ENCODE measurements at places on chromosomes 5 and 9.

- DNase-seq = no peak
Measured at GRCh38 chr9:90827181-90827871, 25.7 kb downstream of the SYK start.

GRCh38 chr9:69834056-69834455 lies 13.4 kb downstream of the CFAP95 start:
- no peak for DNase-seq

GRCh38 chr9:81264516-81264915 lies 424.8 kb downstream of the TLE1 start:
- DNase-seq = no peak

GRCh38 chr5:149256451-149256850 lies 15.2 kb upstream of the AFAP1L1 start:
- no peak for DNase-seq

DNA sequence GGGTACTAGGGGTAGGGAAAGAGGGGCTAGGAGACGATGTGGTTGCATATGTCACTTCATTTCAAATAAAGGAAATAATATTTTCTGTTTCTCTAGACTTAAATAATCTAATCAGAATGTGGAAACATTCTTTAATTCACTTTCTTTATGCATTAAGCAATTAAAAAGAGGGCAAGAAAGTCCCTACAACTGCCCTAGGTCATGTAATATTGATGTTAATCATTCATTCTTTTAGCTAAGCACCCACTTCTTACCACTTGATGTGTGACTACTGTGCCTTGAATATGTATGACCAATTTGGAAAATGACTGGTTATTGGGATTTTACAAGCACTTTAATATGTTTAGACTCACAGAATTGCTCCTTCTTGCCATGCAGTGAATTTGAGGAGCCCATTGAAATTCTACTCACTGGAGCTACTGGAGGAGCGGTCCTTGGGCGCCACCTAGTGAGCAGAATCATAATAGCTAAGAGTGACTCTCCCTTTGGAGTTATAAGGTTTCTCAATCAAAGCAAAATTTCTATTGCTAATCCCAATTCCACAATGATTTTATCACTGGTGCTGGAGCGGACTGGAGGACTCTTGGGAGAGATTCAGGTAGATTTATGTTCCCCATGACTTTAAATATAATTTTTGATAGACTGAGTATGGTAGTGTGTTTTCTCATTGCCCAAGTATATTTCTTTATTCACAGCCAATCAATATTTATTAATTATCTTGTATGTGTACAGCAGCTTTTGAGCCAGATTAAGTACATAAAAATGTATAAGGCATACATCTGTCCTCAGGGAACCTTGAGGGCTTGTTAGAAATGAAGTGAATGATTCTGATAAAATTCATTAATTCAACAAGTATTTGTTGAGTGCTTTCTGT lies 225.1 kb downstream of the ADGRV1 start:
- DNase-seq = peak; percentile 7

- DNase-seq = no peak
Measured at GRCh38 chr5:99102073-99102697, 173.4 kb upstream of the CHD1 start.

- DNase-seq = no peak
Measured at GRCh38 chr5:77960305-77960704, 184.2 kb upstream of the TBCA start.

GRCh38 chr9:121692606-121693387 lies 41.4 kb downstream of the DAB2IP start:
- DNase-seq = no peak

GRCh38 chr5:161001604-161002003 lies 149.6 kb upstream of the ATP10B start:
- DNase-seq = no peak

DNA sequence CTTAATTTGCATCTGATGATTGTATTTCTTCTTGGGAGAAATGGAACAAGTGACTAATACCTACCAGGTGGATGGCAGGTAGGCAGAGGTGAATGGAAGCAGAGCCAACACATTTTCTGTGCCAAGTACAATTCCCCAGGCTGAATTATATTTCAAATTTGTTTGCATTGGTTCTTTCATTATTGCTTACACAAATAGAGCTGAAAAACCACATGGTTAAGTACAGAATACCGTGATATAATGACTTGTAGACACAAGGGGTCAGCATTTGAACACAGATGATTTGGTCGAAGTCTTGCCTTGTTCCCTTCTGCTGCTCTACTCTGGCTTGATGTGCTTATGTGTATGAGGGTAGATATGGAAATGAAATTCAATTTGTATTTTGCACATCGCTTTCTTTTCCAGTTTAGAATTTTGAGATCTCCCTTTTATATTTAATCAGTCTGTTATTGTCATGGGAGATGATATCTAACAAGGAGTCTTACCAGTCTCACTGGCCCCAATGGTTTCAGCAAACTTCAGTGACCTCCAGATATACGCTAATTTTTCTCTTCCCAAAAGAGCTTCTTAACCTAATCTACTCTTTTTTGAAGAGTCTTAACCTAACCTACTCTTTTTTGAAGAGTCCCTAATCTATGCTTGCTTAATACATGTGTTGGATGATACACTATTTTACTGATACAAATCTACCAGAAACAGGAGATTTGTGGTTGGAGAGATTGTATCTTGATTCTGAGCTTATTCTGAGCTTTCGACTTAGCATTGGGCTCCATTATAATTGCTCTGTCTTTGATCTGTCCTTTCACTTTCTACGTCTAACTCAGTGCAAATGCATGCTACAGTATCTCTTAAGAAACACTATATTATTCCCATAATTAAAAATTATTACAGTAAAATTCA lies 88.1 kb downstream of the PCSK1 start:
- no peak for DNase-seq

DNA sequence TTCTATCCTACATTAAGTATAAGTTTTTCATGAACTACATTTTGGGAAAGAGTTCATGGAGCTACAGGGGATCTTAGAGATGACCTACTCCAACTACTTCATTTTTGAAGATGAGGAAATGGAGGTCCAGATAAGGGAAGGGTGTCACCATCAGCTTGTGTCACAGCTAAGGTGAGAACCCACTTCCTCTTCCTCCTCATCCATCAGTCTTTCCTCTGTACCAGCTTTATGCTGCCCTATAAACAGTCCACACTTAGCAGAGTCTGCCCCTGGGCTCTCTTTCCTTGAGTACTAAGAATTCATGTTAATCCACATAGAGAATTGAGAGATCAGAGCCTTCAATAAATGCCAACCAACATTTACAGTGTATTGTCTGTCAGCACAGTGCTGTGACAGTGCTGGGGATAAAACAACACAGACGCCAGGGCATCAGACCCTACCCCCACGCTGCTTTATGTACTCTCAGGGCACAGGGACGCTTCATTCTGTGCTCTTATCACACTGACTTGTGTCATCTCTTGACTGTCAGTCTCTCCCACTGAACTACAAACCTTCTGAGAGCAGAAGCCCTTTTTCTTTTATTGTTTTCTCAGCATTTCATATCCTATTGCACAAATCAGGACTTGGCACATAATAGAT lies 22.1 kb downstream of the ADRB2 start:
- DNase-seq = no peak

DNA sequence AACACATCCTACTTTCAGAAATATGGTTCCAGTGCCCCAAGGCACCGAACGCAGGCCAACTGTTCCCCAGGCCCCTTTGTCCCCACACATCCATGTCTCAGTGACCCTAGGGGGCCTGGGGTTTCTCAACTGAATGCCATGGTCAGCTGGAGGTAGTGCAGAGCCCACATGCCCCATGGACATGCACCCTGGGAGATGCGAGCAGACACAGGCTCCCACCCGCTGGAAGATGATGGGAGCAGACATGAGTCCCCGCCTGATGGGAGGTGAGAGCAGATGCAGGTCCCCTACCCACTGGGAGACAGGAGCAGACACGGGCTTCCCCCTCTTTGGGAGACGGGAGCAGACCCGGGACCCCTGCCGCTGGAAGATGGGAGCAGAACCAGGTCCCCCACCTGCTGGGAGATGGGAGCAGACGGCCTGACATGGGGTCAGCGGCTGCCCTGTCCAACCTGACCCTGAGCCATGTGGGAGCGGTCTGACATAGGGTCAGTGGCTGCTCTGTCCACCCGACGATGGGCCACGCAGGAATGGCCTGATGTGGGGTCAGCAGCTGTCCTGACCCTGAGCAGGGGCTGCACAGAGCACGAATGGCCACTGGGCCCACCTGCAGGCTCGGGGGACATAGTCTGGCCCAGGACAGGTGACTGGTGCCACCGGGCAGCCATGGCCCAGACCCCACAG lies 18.4 kb downstream of the ZDHHC11B start:
- DNase-seq = no peak

DNA sequence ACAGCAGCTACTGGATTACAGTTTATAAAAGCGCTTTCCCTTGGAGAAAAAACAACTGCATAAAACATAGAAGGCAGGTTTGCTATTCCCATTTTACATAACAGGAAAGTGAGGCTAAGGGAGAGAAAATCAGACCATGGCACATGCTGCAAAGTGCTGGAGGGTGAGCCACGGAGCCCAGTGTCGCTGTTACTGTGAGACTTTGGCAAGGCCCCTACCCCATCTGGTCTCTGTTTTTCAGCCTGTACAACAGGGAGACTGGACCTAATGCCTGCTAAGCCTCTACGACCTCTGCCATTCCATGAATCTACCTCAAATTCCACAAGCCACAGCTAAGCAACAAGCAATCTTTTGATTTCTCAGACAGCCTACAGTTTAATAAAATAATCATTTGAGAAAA lies 139.2 kb downstream of the GABBR2 start:
- no peak for DNase-seq

DNA sequence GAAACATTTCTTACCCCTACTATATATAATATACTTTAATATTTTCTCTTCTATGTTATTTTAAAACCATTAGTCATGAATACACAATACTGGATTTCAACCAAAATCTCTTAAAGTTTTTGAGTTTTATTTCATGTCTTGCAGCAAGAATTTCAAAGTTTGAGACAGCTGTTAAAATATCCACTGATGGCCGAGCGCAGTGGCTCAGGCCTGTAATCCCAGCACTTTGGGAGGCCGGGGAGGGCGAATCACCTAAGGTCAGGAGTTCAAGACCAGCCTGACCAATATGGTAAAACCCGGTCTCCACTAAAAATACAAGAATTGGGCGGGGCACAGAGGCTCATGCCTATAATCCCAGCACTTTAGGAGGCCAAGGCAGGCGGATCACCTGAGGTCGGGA lies 59.7 kb upstream of the DAPK1 start:
- no peak for DNase-seq

GRCh38 chr9:4970970-4971641 lies 14.0 kb upstream of the JAK2 start:
- DNase-seq = peak; percentile 74

- DNase-seq = no peak
Measured at GRCh38 chr5:169272731-169273427, 28.1 kb downstream of the SLIT3 start.

- DNase-seq = no peak
Measured at GRCh38 chr9:15873573-15874177, 320.8 kb downstream of the CCDC171 start.

GRCh38 chr5:61831736-61832135 lies 474.3 kb upstream of the KIF2A start:
- DNase-seq = no peak

GRCh38 chr9:16057541-16057940 lies 504.7 kb downstream of the CCDC171 start:
- DNase-seq = no peak

DNA sequence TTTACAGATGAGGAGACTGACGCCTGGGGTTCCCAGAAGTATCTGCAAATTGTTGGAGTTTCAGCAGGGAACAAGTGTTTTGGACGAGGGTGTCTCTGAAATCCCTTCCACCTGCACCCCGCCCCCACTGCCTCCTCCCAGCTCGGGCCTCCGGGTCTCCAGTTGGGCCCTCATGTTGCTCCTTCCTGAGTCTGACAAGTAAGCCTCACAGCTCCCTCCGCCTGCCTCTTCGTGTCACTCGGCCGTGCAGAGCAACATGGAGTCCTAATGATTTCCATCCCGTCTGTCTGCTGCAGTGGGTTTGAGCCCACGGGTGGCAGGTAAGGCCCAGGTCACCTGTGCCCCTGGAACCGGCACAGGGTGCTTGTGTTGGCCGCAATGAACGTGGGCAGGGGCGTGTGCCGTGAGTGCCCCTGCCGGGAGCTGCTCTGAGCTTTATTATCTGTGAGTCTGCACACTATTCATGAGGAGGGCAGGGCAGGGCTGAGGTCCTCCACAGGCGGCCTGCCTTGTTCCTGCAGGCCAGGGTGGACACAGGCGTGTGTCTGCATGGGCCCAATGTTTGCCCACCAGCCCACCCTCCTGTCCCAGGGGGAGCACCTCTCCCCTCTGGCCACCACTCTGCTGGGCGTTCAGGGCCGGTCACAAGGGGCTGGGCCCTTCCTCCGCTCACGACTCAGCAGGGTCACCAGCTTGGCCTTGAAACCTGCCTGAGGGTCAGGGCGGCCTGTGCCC lies 6.1 kb downstream of the DOK3 start:
- no peak for DNase-seq

DNA sequence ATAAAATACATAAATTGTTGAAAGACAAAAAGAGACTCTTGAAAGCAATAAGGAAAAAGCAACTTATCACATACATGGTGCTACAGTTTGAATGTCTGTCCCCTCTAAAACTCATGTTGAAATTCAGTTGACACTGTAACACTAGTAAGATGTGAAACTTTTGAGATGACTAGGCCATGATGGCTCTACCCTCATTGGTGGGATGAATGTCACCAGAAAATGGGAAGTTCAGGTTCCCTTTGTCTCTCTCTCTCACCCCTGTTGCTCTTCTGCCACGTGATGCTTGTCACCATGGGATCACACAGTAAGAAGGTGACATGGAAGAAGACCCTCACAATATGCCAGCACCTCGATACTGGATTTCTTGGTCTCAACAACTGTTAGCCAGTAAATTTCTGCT lies 50.3 kb upstream of the SPTLC1 start:
- DNase-seq = no peak

- DNase-seq = no peak
Measured at GRCh38 chr9:133405508-133406438, 12.0 kb downstream of the REXO4 start.

DNA sequence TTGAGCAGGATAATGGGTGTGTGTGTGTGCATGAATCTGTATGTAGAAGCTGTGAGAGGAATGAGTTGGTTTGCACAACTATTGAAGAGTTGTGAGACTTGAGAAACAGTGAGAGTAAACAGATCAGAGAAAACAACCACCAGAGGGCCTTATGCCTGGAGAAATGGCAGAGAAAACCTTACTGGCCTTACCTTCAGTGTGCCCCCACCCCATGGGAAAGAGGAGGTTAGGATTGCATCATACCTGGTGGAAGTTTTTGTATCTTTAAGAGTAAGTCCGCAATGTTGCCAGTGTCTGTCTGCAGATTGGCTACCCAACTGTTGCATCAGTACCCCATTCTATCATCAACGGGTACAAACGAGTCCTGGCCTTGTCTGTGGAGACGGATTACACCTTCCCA lies 1909.4 kb upstream of the WWC1 start:
- DNase-seq = no peak

DNA sequence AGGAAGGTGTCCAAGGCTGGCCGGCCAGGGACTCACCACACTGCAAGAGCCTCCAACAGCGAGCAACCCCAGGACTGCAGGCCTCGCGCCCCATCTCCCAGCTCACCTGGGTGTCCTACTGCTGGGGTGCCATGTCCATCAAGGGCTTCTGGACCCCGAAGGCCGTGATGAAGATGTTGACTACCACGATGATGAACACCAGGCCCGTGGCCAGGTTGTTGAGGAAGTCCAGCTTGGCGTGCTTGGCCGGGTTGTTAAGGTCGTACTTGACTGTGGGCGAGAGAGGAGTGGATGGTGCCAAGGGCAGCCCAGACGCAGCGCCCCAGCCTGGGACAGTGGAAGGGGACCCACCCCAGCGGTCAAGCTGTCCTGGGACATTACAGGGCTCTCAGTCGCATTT lies 9.3 kb downstream of the NINJ1 start:
- DNase-seq = no peak

GRCh38 chr5:19001539-19001938 lies 986.5 kb downstream of the CDH18 start:
- no peak for DNase-seq

Data from stimulated activated CD8-positive, alpha-beta memory T cell treated with anti-CD3 and anti-CD28 coated beads, Interleukin-7, amount 100 ng/mL, for 48 hours (primary cell).